AG08395 (cell line): ENCODE measurements at places on chromosomes 1 and 21.

GRCh38 chr1:58885998-58886397 lies 102.2 kb upstream of the JUN start:
- no peak for DNase-seq

GRCh38 chr1:67734323-67734690 lies 49.3 kb downstream of the GADD45A start:
- DNase-seq: no peak

DNA sequence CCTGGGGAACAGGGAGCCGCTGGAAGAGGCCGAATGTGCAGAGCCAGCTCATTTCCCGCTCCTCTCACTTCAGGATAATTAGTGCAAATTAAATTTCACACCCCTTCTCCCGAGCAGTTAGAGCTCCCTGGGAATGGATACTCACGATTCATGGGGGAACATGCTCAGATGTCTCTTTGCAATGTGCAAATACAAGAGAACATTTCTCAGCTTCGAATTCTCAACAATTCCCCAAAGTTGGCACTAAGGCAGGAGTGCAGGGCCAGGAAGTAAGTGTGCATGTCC lies 54.9 kb downstream of the CAMK2N1 start:
- DNase-seq: no peak

DNA sequence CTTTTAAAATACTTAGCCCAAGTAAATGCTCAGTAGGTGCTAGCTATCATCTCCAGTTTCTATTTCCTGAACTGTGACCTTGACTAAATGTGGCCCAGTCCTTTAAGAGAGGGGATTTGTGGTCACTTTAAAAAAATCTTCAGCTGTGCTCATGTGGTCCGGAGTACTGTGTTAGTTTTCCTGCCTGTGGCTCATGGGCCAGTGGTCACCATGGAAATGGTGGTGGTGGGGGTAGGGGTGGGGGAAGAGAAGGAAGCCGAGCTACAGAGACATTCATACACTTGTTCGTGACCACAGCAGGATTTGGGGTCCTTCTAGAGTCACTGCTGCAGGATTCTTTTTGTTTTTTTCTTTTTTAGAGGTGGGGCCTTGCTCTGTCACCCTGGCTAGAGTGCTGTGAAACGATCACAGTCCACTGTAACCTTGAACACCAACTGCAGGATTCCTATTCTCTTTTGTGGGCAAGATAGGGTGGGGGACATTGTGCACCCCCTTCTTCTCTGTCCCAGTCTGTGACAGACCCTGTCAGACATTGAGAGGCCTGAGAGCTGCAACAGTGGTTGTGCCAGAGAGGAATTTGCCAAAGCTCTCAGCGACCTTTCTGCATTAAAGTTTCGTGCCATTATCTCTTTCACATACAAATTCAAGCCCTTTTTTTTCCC lies 25.8 kb downstream of the KIF26B start:
- DNase-seq: no peak

DNA sequence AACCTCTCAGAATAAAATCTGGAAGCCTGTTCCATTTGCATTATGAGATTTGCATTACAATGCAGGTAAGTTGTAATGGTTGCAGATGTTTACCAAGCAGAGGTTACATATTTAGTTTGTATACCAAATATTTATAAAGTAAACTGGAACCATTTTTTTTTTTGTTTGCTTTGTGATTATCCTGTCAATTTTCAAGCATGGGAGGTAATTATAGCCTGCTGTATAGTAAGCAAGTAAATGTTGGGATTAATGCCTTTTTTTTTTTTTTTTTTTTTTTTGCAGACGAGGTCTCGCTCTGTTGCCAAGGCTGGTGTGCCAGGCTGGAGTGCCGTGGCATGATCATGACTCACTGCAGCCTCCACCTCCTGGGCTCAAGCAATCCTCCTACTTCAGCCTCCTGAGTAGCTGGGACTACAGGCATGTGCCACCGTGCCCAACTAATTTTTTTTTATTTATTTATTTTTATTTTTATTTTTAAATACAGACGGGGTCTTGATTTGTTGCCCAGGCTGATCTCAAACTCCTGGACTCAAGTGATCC lies 21.0 kb downstream of the NFYC start:
- DNase-seq: no peak

DNA sequence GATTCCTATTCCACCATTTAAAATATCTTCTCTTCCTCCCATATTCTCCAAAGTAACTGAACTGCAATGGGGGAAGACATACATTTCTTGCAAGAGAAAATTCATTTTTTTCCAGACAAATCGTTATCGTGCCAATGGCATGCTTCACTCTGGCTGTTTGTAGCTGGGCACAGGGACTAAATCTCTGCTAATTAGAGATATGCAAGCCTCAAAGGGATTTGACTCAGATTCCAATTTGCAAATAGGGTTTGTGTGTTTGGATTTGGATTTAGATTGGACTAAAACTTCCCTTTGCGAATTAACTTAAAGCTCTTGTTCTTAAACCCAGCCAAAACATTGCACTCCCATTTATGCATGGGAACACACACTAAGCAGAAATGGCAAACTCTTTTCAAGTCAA lies 276.2 kb upstream of the DUSP10 start:
- no peak for DNase-seq

DNA sequence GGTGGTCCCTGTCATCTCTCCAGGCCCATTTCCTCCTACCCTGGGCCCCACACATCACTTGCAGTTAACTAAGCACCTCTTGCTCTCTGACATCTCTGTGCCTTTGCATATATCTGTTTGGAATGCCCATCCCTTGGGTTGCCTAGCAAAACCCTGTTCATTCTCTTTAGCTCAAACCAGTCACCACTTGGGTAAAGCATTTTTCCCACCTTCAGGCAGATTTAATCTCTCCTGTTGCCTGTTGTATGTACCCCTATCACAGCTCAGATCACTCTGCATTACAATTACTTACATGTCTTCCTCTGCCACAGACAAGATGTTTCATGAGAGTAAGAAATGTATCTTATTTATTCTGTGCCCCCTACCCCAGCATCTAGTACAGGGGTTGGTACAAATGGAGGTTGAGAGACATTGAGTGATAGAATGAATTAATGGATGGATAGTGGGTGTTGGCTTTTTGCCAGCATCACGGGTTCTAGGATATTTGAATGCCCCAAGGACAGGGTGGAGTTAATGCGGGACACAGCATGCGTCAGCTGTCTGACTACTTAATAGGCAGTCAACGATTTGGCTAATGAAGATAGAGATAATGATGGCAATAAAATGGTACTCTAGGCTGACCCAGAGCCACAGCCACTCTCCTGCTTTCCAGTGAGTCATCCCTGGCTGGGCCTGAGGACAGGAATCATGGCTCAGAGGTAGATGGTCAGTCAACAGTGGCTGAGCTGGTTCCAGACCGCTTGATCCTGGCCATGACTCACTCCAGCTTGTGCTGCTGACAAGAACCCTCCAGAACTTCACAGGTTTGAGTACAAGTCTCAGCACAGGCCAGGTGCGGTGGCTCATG lies 6.5 kb downstream of the NR0B2 start:
- peak; percentile 93 for DNase-seq
